ENCODE measurements at places on chromosomes 5 and 9.

DNA sequence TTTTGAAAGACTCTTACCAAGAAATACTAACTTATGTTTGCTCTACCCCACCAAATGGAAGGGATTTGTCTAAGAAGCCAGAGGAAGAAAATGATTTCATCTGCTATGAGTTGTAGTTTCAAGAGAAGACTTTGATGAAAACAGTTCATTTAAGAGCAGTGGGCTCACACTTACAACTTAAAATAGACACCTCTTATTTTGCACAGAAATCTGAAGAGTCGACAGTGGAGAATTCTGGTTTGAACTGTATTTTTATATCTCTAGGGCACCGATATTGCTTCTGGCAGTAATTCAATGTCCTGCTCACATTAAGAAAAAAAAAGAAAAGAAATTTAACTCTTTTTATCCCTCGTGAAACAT lies 1.9 kb upstream of the DAB2 start:
- DNase-seq = no peak

GRCh38 chr5:67272453-67273130 lies 76.0 kb upstream of the CD180 start:
- DNase-seq = no peak

- DNase-seq = no peak
Observed at GRCh38 chr9:109639674-109640579, 140.1 kb upstream of the PALM2AKAP2 start.

GRCh38 chr5:88142886-88143692 lies 125.6 kb downstream of the TMEM161B start:
- no peak for DNase-seq

DNA sequence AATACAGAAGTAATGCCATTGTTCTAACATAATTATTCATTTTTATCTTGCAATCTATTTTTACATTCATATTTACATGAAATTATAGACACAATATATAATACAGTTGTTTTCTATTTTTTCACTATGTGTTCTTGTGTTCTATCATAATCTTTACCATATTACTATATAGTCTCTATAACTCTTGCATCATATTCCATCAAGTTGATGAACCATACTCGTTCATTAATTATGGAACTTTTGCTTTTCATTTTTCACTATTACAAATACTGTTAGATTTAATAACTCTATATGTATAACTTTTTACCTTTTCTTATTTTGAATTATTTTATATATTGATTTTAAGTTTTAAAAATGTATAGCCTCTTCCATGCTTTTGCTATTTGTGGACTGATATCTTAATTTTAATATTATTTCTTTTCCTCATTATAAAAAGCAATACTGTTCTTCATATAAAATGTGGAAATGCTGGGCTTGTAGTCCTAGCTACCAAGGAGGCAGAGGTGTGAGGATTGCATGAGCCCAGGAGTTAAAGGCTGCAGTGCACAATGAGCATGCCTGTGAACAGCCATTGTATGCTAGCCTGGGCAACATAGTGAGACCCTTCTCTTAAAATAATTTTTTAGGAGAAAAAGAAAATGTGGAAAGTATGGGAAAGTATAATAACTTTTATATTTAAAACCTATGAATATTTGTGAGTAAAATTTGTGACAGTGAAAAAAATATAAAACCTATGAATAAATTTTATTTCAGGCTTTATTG lies 65.5 kb downstream of the ANKHD1 start:
- no peak for DNase-seq

GRCh38 chr5:38554861-38555260 lies 1.6 kb downstream of the LIFR start:
- DNase-seq = no peak

- DNase-seq = no peak
Observed at GRCh38 chr5:103909391-103909790, 346.8 kb upstream of the NUDT12 start.

GRCh38 chr9:123997665-123998277 lies 13.8 kb upstream of the LHX2 start:
- DNase-seq = no peak

DNA sequence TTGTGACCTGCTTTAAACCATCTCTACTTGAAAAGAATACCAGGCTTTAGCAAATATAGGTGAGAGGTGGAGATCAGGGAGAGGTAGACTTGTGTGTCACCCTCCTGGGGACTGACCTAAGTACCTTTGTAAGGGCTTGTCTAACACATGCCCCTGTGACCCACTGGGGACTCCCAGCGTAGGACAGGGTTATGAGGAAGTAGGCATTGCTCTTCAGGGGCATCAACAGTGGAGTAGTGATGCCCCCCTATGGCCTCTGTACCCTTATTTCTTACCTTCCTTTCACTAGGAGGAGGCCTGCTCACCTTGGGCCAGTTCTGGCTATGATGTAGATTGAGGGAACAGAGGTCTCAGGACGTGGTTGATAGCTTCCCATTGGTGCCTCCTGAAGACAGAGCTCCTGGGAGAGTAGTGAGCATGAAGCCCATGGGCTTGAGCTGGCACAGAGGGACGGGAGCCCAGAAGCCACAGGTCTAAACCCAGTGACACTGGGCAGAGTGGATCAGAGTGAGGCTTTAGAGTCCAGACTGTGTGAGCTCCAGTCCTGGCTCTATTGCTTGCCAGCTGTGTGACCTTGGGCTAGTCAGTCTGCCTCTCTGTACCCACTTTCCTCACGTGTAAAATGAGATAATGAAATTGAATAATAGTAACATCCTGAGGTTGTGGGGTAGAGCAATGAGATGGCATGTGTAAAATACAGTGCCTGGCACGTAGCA lies 191.7 kb downstream of the AOPEP start:
- no peak for DNase-seq

DNA sequence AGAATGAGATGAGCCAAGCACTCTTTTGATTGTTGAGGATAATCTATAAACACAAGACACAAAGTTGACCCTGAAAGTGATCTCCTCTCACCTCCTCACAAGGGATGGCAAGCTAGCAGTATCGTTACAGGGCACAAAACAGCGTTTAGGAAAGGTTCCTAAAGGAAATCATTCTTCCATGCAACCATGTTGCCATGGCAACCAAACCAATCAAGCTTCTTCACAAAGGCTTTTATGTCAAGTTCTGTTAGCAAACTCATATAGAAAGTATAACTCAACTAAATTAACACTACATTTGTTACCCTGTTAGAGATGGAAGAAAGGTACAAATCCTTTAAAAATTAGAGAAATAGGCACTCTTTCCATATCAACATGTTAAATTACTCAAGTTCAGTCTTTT lies 1016.8 kb upstream of the DMAC1 start:
- DNase-seq = no peak

DNA sequence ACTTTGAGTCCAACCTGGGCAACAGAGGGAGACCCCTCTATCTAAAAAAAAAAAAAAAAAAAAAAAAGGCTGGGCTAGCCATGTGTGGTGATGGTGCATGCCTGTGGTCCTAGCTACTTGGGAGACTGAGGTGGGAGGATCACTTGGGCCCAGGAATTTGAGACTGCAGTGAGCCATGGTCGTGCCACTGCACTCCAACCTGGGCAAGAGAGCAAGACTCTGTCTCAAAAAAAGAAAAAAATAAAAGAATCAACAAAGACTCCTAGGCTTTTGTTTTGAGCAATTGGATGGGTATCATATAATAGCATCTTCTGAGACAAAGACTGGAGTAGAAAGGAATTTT lies 481.7 kb upstream of the PAPPA start:
- no peak for DNase-seq

DNA sequence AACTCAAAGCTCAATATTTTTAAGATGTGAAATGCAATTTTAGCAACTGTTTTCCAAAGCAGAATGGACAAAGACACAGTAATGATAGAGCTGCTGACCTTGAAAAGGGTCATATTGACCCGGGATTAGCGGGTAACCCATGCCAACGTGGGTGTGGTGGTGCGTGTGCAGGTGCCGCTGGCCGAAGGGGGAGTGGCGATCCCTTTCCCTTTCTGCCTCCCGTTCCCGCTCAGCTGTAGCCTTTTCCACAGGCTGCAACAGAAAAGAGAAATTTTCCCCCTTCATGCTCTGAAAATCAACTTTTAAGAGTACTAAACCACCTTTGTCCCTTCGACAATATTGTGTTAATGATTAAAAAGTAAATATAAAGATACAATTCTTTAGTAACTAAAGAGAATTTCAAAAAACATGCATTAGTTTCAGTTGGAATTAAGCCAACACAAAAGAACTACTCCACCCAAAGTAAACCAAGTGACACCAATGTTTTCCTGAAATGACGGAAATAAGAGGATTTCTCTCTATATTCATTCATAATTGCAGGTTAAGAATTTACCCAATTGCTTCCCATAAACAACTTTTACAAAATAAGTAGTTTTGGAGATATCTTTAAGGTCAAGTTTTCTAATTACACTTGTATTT lies 105.2 kb downstream of the ZNF608 start:
- no peak for DNase-seq

DNA sequence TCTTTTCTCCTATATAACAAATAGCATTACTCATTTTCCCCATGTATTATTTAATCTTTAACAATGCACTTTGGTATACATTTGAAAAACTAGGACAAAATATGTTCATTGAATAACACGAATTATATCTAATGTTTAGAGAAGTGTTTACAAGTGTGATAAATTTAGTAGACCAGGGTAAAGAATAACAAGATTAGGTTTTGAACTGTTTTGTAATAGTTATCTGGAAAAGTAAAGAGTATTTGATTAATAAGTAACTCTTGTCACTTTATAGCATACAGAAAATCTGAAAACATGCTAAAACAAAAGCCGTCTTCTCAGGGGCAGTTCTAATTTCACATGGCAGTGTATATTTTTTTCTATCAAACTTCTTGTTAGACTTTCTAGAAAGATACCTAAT lies 58.5 kb downstream of the PPIC start:
- no peak for DNase-seq

DNA sequence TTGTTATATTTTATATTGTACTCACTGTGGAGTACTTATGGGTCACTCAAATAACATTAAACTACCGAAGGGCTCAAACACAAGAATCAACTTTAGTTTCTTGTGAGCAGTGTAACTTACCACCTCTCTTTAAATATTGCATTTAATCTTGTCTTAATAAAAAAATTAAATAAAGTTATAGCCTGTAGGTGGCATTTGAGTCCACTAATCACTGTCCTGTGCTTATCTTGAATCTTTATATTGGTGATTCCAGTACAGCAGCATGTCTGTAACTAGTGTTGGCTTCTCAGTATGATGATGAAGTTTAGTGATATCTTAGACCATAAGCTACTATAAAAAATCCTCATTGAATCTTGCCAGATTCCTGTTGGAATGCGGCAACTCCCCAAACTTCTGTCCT lies 313.8 kb downstream of the FAM170A start:
- DNase-seq = no peak

DNA sequence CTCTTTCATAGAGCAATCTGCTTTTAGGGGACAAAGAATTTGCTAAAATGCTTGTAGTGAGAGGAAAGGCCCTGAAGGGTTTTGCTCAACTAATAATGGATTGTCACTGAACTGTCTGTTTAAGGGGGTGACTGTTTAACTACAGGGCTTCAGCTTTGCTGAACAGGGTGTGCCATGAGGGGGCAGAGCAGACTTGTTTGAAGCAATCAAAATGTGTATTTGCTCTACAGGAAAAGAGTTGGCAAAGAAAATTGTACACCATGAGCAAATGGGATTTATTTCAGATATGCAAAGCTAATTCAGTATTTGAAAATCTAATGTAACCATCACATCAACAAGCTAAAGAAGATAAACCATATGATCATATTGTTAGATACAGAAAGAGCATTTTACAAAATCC lies 154.3 kb downstream of the GABRG2 start:
- DNase-seq = no peak

DNA sequence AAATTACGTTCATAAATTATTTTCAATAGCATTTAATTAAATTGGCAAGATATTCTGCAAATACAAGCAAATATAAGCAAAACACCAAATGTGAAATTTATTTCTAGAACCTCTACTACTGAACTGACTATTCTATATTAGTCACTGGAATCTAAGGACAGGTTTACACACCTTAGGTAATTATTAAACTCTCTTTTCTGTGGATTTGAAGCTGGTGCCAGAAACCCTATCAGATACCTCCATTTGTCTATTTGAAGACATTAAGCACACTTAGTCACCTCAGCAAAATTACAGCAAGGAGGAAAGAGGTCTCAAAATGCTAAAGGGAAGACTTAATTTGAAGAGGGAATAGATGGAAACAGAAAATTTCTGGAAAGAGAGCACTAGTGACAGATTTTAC lies 83.4 kb downstream of the CPLANE1 start:
- DNase-seq = no peak

DNA sequence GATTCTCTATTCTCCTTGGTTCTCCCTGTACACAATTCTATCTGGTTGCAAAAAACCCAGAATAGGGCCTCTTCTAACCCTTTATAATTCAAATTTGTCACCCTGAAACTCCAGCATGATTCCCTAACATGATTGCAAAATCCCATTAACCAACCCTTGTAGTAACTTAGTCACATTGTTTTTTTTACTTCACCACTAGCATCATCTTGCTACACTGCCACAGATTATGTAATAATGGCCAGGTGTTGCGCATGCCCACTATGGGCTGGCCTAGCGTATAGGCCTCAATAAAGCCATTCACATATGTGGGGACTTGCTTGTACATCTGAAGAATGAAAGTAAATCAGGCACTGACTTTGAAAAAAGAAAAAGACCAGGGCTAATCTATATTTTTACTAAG lies 25.7 kb downstream of the FAM170A start:
- no peak for DNase-seq

DNA sequence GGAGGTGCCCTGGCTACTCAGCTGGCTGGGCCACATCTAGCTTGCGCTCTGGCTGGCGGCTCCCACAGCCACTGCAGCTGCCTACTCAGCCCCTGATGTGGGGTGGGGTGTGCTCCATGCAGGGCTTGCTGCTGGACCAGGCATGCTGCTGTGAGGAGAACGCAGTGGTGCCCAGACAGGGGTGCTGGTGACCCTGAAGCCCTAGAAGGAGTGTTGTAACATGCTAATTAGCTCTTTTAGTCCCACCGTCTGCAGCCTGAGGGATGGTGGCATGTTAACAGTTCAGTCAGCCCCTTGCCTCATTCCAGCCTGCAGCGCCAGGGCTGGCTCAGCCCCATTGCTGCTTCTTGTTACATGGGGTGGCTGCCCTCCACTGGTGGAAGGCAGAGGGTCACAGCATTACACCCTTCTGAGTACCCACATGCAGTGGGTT lies 642.3 kb downstream of the DMRTA1 start:
- DNase-seq = no peak

DNA sequence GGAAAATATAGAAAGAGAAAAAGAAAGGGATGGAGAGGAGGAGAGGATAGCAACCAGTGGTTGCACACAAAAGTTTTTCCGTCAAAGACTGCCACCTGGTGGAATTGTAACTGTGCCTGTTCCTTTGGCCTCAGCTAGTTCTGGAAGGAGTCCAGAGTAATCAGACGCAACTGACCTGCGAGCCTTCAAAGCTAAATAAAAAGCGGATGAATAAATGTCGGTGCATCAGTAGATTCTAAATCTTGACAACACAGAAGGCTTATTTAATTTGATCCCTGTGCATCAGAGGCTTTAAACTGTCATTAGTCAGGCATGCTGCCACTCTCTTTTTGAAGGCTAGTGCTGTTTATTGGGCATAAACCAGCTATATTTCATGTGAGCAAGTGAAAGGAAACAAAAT lies 132.9 kb upstream of the ACO1 start:
- no peak for DNase-seq

Data from activated effector memory CD4-positive, alpha-beta T cell treated with anti-CD3 and anti-CD28 coated beads, Interleukin-2, amount 50 U/mL, for 16 hours (primary cell).